Sigmoid colon (tissue), 7 donors: ENCODE measurements at places on chromosomes 2 and 18. TPM values are rescaled to one million over a fixed set of nuclear protein-coding genes. Genes with fewer than 3 reads are reported as not detected.

Gene AQP4
- 0.49 TPM for total RNA-seq

DNA sequence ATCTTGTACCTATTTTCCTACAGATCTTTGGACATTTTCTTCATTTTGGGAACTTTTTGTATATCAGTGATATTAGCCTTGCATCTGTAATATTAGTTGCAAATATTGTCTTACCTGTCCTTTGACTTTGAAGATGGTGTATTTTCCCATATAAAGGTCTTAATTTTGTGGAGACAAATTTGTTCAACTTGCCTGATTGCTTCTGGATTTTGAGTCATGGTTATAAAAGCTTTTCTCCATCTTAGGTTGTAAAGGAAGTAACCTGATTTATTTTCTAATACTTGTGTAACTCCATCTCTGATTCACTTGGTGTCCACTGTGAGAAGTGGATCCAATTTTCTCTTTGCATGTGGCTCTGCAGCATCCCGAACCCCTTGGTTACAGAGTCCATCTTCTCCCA, 97.7 kb upstream of the OTOS start:
- no peaks in the 10 kb centered on the region for H3K27me3 ChIP-seq
- H3K4me3 ChIP-seq = no peak overlapping the region
- H3K36me3 ChIP-seq = no peaks in the 10 kb centered on the region
- H3K27ac ChIP-seq = no peak overlapping the region

Gene GPD2
- 15.0 TPM for total RNA-seq

Gene C18orf54
- total RNA-seq = 3.0 TPM

Gene FER1L5
- total RNA-seq = not detected

GRCh38 chr2:42558827-42559226, 9.6 kb upstream of the MTA3 start:
- no peaks in the 10 kb centered on the region for H3K36me3 ChIP-seq
- no peaks in the 10 kb centered on the region for H3K4me1 ChIP-seq
- no peak overlapping the region for H3K4me3 ChIP-seq
- H3K27me3 ChIP-seq = no peaks in the 10 kb centered on the region
- no peak overlapping the region for H3K27ac ChIP-seq
- DNase-seq = no peak

Gene HOXD9
- 14.6 TPM for total RNA-seq

Gene CIB4
- not detected for total RNA-seq

Gene GPATCH11
- 10.7 TPM for total RNA-seq

DNA sequence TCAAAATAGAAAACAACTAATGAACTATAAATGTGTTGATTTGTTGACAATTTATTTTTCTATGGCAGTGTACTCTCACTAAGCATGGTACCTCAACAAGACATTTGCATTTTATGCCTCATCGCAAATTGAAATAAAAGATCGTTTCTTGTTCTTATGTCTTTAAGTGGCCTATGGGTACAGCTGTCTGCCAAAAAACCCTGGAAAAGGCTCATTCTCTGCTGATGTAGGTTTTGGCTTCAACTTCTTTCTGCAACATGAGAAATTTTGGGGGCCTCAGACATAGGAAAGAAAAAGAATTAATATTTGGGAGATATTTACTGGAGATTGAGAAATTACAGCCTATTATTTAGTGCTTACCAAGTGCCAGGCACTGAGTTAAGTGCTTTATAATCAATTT, 205.1 kb upstream of the DPP10 start:
- no peaks in the 10 kb centered on the region for H3K36me3 ChIP-seq
- no peak overlapping the region for H3K27ac ChIP-seq
- H3K4me1 ChIP-seq = no peaks in the 10 kb centered on the region
- H3K27me3 ChIP-seq = no peaks in the 10 kb centered on the region

Gene CREG2
- total RNA-seq = 0.28 TPM
